ELF-1 (cell line): ENCODE measurements at places on chromosomes 11 and 22.

DNA sequence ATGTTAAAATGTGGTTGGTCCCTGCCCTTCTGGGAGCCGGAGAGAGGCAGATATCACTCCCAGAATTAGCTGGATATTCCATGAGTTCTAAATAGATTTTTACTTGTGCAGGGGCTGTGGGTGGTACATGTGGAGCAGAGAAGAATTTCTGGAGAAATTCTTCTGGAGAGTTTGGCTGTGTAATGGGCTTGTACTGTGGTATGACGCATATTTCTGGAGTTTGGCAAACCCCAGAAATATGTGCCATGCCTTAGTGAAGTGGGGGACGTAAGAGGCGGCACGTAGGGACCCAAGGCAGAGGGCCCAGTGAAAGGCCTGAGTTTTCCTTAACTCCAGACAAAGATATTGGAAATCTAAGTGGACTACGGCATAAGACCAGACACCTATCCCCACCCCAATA is 51.3 kb upstream of the TBCEL start:
- no peak for DNase-seq

DNA sequence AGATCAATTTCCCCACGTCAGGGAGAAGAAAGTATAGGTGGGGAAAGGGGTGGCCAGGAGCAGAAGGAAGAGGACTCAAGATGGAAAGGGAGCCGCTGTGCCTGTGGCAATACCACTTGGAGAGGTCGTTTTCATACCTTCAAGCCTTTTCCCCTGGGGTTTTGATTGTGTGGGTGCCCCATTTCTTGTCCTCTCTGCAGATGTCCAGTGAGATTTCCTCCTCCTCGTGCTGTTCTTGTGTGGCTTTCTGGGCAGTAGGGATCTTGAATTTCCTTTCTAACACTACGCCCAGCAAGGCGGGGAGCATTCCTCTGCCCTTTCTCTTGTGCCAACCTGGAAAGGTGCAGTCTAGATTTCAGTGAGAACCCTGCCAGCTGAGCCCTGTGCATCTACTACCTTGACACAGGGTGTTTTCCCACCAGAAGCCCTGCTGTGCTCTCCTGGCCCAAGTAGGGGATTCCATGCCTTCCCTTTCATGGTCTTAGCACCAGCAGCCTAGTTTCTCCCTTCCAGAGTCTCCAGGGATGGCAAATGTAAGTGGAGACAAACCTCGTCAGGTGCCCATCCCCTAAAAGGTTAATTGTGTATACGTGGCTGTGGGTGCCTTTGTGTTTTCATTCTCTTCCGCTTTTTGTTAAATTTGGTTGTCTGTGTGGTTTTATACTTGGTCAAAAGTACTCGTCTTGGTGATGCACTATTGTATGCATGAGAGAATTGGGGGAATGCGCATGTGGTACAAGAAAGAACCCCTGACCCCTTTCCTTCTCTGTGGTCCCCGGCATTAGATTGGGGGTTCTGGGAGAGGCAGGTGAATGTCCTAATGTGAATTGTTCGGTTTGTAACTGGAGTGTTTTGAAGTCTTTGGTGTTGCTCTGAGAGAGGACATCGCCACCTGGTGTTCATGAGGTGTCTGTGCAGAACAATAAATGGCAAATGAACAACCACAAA is 71.4 kb upstream of the MPEG1 start:
- DNase-seq = peak; percentile 48

DNA sequence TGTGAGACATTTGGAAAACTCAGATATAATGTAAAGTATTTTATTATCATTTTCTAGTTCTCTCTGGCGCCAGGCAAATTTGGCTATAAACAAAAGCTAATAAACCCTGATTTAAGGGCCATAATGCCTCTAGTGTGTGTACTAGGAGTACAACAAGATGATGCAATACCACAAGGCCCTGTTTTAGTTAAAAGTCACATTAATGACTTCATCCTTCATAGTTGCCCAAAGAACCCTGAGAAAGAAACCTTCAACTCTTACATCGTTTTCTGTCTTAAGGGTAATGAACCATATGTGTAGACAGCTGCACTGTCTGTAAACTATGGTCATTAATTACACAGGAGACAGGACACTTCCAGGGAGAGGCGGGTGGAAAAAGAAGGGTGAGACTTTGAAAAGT is 538.4 kb downstream of the FAM181B start:
- no peak for DNase-seq

DNA sequence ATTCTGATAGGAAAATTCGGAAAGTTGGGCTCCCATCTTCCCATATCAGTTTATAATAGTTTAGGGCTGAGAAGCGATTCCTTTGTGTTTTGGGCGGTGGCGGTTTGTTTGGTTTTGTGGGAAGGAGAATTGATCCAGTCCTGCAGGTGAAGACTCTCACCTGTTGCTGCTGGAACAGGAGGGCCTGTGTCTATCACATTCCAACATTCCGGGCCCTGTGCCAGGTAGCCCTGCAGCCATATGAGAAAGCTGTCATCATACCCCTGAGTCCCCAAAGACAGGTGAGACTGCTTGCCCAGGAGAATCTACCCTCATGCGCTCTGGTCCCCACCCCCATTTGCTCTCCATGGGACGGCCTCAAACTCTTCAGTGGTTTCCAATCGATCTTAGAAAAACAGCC is 62.1 kb downstream of the TRAF6 start:
- DNase-seq = no peak

- no peak for DNase-seq
Measured at GRCh38 chr22:50261615-50262459, at the start of gene MAPK12. MAPK12 (minus strand) TSS chr22:50261683; CDS start chr22:50261509, 174 bp downstream.

DNA sequence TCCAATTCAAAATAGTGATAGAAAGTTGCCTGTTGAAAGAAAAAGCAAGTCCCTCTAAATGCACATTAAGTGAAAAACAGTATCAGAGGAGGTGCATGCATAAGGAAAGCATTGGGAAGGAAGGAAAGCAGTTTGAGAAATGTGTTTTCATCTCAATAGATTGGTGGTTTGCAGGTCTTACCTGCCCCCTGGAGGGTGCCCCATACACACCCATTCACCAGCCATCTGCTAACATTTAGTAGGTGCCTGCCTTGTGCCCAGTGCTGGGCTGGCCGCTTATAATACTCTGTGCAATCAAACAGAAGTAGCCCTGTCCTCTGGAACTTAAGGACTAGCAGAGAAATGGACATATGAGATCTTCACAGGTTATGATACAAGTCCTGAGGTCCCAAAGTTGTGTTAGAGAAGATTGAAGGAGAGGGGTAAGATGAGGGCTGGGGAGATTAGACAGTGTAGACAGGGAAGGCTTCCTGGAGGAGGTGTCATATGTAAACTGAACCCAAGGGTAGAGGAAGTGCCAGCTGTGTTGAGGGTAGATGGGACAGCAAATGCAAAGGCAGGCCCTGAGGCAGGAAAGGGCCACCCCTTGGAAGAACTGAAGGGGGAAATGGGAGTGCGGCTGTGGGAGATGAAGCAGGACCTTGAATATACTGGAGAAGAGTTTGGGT is 184.2 kb downstream of the MN1 start:
- no peak for DNase-seq

DNA sequence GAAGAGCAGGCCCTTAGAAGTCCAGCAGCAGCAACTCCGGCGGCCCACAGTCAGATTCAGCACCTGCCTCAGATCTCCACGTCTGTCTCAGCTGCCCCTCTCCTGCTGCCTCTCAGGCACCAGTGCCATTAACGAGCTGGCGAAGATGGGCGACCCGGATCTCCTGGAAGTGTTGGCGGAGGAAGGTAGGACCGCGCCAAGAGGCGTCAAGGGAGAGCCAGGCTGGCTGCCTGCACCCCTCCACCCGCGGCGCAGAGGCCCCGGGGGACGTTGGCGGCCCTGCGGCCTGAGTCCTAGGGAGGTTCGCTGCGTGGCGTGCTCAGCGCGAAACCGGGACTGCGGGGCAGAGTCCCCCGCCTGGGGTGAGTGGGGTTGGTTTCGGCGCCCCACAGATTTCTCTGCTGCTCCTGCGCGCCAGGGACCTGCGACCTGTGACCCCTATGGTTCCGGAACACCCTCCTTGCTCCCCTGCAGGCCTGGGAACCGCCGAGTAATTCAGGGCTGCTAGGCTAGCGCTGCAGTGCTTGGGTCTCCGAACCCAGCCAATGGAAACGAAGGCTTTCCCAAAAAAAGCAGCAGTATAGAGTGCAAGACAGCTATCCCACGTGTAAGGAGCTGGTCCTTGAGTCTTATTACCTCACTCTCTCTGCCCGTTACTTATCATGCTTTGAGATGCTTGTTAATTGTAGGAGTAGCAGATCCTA is 615 bp downstream of the ANO5 start:
- peak; percentile 48 for DNase-seq

DNA sequence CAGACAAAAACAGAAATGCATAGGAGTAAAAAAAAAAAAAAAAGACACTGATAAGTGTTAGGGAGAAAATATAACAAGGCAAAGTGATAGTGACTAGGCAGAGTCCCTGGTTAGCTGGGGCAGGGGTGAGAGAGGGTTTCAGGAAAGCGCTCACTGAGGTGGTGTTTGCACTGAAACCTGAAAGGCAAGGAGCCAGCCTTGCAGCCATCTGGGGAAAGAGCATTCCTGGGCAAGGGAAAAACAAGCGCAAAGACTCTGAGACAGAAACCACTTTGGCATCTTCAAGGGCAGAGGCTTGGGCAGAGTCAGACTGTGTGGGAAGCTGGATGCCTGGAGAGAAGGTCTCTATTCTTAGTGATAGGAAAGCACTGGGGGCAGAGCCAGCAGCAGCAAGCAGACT is 14.5 kb downstream of the CLMP start:
- no peak for DNase-seq

GRCh38 chr11:74438681-74439080 is 28.7 kb downstream of the KCNE3 start:
- DNase-seq = no peak

GRCh38 chr11:123511037-123511870 is 81.2 kb downstream of the GRAMD1B start:
- peak; percentile 99 for DNase-seq
